GOT3 (cell line): ENCODE measurements at places on chromosomes 12 and 14.

DNA sequence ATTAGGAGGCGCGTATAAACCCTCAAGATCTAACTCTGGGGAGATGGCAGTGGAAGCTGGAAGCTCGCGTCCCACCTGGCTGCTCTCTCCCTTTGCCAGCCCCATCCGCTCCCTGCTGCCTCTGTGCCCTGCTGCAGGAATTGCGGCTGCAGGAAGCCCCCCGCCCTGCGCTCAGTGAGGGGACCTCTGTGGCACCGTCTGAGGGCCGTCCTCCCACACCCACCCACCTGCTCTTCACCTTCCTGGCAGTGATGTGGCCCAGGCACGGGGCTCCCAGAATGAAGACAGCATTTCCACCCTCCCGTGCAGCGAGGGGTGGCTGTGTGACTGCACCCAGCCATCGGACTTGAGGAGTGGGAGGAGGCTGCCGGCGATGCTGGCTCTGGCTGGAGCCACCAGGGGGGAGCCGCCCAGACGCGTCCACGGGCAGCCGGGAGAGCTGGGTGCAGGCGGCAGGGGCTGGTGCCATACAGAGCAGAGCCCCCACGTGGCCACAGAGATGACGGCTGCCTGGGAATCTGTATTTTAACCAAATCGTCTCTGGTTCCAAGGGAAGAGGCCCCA, 28.3 kb upstream of the GALNT9 start:
- no peak for DNase-seq

- no peak for DNase-seq
Observed at GRCh38 chr12:11576104-11576503, 73.4 kb upstream of the ETV6 start.

DNA sequence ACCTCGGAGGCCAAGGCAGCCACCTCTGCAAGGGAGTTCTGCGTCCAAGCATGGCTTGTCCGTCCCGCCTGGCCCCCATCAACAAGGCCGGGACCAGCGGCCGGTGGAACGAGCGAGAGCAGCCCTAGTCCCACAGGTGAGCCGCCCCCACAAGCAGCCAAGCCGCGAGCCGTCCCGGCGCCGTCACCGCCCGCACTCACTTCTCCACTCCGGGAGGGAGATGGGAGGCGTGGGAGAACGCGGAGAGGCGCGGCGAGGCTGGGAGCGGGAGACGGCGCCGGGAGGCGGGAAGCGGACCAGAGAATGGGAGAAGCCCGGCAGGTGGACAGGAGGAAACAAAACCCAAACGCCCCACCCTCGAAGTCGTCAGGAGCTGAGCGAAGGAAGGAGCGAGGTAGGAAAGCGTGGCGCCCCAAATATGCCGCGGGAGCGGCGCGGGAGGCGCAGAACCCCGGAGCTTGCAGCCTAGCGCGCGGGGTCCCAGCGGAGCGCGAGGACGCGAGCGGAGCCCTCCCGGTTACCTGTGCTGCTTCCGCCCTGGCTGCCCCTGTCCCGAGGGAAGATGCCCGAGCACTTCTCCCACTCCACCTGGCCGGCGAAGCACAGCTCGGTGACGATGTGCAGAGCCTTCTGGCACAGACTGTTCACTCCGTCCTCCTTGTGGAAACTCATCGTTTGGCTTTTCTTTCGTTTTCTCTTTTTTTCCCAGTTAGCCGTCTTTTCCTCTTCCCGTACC, 600 bp downstream of the SYT10 start:
- DNase-seq: no peak

DNA sequence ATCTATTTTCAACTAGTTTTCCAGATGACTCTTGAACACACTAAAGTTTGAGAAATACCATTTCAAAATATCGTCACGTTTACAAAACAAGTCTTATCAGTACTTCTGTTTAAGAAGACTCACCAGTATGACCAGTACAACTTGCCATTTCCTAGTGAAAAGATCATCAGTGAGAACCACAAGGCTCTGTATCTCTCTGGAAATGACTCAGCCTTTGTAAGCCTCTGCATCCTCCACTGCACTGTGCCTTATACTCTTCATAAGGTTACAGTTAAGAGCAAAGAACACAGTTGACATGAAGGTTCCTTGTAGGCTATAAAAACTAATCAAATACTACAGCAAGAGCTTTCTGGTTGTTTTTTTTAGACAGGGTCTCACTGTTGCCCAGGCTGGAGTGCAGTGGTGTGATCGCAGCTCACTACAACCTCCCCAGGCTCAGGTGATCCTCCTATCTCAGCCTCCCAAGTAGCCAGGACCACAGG, 5.7 kb upstream of the VTI1B start:
- DNase-seq: no peak

- DNase-seq: no peak
Observed at GRCh38 chr14:28767853-28768741, 1.5 kb downstream of the FOXG1 start.

DNA sequence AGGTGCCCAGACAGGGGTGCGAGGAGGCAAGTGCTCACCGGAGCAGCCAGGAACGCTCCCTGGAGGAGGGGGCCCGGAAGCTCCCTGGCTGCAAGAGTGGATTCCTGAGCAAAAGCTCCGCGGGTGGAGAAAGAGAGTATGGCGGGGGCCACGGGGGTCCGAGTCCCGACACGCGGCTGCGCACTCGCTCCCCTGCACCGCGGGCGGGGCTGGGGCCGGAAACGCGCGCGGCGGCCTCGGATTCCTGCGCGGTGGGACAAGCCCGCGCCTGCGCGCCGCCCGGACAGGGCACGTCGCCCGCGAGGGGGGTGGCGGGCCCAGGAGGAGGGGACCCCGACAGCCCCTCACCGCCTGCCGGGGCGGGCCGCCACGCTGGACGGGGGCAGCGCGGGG, 27.8 kb upstream of the GPR132 start:
- no peak for DNase-seq

- DNase-seq: no peak
Observed at GRCh38 chr14:49863487-49864281, 11.1 kb upstream of the NEMF start.

DNA sequence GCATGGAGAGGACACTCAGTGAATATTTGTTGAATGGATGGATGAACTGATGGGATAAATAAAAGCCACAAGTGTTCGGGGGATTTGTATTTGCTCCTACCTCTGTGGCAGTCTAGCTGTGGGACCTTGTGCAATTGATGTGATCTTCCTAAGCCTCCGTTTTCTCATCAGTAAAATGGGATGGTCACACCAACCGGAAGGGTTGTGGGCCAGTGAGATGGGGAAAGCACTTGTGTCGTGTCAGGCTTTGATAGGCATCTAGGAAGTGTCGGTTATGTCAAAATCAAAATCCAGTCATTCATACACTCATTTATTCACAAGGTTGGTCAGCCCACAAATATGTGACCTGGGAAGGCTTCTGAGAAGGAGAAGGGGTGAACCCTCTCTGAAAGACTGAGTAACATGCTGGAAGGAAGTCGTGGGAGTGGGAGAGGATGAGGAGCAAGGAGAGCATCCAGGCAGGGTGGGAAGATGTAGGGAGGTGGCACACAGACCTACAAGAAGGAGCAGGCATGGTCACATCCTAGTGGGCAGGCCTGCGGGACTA, 7.8 kb upstream of the SERPINA9 start:
- no peak for DNase-seq

DNA sequence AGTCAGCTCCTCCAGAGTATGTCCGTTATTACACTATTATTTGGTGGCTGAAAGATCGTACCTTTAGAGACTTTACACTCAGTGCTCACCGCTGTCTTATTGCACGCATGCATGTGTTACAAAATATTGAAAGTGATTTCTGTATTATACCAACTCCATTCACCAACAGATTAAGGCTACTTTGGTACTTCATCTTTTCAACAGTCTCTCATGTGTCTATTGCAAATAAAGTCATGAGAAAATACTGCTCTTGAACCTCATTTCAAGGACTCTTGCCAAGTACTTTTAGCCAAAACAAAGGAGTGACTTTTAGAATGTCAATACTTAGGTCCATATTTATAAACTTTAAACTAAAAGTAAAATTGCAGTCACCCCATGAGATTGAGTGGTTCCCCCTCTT, 503.6 kb downstream of the TMEM121 start:
- DNase-seq: no peak

GRCh38 chr12:76375470-76375869, 27.3 kb upstream of the BBS10 start:
- no peak for DNase-seq

- DNase-seq: peak; percentile 1
Observed at GRCh38 chr14:64337888-64338615, 43.9 kb upstream of the ESR2 start.
